Esophagus muscularis mucosa (tissue), 4 donors: ENCODE measurements at places on chromosomes 11 and 22. TPM values are rescaled to one million over a fixed set of nuclear protein-coding genes. Genes with fewer than 3 reads are reported as not detected.
A peak's percentile ranks its signal among the peaks of the same experiment; 100 is the strongest.

GRCh38 chr22:35587447-35587870 is 29.7 kb downstream of the MB start:
- no peaks in the 10 kb centered on the region for H3K27me3 ChIP-seq
- peaks cover 40% of the 10 kb centered on the region for H3K4me1 ChIP-seq
- no peak for DNase-seq
- H3K36me3 ChIP-seq: no peaks in the 10 kb centered on the region
- peak overlapping the region; percentile 59 for H3K27ac ChIP-seq

- no peak overlapping the region for H3K27ac ChIP-seq
- no peaks in the 10 kb centered on the region for H3K27me3 ChIP-seq
Measured at GRCh38 chr11:11338304-11338703, 14.7 kb downstream of the CSNK2A3 start.

DNA sequence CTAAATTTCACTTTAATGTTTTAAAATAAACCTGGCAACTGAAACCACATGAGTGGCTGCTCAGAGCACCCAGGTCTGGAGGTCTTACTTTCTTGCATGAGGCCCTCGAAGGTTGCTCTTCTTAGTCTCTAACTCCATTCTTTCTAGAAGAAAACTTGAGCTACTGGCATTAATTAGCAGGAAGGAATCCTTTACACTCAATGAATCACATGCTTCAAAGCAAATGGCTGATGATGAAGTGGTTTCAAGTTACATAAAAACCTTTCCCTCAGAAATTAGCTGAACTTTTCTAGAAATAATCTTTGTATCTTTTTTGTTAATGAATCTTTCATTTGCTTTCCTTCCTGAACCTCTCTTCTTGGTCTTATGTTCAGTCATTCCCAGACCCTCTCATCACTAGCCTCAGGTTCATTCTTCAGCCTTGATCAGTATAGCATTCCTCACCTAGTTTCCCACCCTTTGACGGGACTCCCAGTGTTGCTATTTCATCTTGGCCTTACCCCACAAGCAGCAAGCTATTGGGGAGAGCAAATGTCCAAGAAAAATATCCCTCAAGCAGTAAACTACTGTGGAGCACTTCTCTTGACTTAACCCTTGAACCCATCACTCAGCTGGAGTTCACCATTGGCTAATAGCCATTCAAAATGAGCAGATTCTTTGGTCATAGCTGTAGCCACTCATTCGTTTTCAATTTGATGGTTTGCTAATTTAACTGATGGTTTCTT is 75.1 kb downstream of the INSC start:
- H3K27ac ChIP-seq: no peak overlapping the region
- H3K4me1 ChIP-seq: peaks cover 1% of the 10 kb centered on the region
- peak; percentile 31 for DNase-seq
- H3K36me3 ChIP-seq: no peaks in the 10 kb centered on the region
- no peaks in the 10 kb centered on the region for H3K27me3 ChIP-seq

DNA sequence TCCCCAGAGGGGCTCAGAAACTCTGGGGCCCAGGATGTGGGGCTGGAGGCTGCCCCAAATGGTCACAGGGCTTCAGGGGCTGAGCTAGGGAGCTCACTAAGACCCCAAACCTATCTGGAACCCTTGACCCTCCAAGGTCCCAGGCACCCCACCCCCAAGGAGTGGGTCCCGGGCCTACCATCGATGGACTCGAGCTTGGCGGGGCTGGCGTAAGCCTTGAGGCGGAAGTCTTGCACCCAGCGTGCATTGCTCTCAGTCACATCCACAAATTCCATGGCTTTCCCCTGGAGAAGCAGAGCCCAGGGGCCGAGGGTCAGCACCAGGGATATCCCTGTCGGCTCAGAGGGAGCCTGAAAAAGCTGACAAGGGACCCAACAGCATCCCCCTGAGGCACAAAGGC is 3.5 kb downstream of the GATD1 start:
- DNase-seq: no peak
- H3K36me3 ChIP-seq: peaks cover 56% of the 10 kb centered on the region
- H3K4me3 ChIP-seq: no peak overlapping the region
- H3K27me3 ChIP-seq: no peaks in the 10 kb centered on the region

DNA sequence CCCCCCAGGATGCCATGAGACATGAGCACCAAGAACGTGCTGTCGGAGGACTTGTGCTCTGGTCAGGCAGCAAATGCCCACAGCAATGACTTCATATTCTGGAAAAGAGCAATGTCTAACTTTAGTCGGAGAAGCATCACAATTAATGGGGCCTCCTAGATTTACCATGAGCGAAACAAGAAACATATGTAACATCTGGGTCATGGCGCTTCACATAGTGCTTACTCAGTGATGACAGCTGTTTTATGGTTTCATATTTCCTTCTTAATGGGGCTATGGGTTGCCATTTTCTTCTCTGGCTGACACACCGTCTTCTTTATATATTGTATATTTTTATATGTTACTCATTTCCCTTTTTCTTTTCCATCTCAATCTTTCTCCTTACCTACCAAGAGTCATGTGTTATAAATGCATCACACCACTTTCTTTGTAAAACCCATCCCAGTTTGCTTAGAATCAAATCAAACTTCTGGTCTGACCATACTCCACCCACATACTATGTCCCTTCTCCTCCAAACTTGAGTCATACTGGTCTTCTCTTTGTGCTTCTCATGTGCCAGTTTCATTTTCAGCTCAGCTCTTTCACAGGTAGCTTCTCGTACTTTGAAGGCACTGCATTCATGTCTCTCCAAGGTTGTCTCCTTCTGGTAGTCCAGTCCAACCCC is 9.4 kb upstream of the CASP12 start:
- no peak for DNase-seq
- no peaks in the 10 kb centered on the region for H3K36me3 ChIP-seq
- no peaks in the 10 kb centered on the region for H3K4me1 ChIP-seq
- no peak overlapping the region for H3K4me3 ChIP-seq
- no peaks in the 10 kb centered on the region for H3K27me3 ChIP-seq

DNA sequence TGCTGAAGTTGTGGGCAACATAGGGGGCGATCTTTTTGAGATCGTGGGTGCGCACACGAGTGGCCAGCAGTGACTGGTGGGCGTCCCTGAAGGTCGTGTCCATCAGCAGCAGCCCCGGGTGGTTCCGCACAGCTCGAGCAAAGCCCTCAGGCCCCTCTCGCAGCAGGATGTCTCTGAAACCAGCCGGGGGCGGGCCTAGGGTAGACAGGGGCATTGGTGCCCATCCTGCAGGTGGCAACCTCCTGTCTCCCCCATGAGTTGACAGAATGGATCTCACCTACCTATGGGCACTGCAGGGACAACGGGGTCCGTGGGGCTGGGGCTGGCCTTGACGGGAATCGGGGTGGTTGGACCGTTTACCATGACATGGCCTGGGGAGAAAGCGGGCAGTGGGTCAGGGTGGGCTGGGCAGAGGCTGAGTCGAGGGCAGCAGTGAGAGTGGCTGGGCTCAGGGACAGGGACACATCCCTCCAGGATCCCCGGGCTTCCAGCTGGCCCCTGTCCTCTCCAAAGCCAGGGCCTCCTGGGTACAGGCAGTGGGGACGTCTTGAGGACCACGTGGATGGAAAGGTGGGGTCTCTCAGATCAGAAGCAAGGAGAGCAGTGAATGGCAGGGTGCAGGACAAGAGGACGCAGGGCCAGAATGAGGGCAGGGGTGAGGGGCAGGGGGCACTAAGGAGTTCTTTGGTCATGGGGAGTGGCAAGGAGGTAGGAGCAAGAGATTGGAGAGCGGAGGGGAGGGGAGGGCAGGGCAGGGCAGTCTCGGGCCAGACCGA is 4.2 kb upstream of the LRFN4 start:
- peaks cover 16% of the 10 kb centered on the region for H3K4me1 ChIP-seq
- no peak for DNase-seq
- H3K27me3 ChIP-seq: no peaks in the 10 kb centered on the region

DNA sequence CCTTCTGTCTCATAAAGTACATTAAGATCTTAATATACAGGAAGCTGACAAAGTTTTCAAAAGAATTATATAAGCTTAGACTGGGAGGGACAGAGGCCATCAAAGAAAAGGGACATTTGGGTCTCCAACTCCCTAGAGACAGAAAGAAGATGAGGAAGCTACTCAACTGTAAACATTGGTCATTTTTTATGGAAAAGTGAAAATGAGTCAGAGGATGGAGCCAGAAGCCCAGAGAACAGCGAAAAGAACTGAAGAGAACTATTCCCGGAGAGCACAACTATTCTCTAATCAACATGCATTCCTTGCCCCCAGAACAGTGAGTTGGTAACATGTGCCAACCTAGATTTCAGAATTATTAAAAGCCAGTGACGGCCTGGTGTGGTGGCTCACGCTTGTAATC is 779.3 kb downstream of the DLG2 start:
- H3K36me3 ChIP-seq: no peaks in the 10 kb centered on the region
- H3K27me3 ChIP-seq: no peaks in the 10 kb centered on the region
- DNase-seq: no peak
- H3K4me3 ChIP-seq: no peak overlapping the region
- H3K27ac ChIP-seq: no peak overlapping the region

DNA sequence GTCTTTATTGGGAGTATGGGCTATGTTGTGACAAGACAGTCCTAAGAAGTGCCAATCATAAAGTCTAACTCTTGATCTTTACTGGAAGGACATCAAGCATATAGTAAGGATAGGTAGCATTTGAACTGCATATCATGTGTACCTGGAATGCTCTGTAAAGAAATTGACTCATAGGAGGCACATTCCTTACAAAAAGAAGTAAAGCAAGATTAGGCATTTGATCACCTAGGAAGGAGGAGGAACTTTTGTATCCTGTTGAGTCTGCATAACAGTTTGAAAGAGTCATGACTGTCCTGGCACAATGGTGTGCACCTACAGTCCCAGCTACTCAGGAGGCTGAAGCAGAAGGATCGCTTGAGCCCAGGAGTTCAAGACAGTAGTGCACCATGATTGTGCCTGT is 42.2 kb upstream of the DNAJB7 start:
- peaks cover 6% of the 10 kb centered on the region for H3K4me1 ChIP-seq
- DNase-seq: no peak
- no peak overlapping the region for H3K27ac ChIP-seq
- no peak overlapping the region for H3K4me3 ChIP-seq

- no peaks in the 10 kb centered on the region for H3K36me3 ChIP-seq
- no peak overlapping the region for H3K4me3 ChIP-seq
- no peak overlapping the region for H3K27ac ChIP-seq
- no peaks in the 10 kb centered on the region for H3K27me3 ChIP-seq
Measured at GRCh38 chr11:20293531-20293930, 70.0 kb upstream of the HTATIP2 start.

DNA sequence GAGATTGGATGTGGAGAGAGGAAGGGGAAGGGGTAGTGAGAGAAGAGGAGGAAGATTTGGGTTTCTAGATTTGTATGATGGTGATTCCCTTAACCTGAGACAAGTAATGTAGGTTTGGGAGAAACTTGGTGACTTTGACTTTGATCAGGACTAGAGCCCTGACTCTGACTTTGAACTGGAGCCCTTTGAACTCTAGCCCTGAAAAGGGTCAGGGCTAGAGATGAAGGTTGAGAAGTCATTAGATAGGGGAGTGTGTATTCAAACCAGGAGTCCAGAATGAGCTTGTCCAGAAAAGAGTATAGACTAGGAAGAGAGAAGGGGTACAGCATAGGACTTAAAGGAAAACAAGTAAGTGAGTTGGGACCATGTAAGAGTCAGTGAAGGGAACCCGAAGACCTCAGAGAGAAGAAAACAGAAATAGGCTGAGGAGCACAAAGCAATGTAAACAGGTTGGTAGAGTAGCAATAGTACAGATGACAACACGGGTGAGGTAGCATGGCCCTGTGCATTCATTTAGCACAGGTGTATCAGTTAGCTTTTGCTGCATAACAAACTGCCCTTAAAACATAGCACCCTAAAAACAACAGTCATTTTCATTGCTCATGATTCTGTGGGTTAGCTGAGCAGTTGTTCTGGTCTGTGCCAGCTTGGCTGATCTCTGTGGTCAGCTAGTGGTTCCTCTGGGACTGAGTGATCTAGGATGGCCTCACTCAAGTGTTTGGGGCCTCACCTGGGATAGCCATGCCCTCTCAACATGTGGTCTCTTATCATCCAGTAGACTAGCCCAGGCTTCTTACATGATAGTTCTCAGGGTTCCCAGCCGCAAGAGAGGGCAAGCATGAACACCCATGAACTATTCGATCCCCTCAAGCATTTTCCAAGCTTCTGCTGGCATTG is 43.1 kb downstream of the C22orf31 start:
- H3K4me1 ChIP-seq: peaks cover 7% of the 10 kb centered on the region
- H3K27ac ChIP-seq: no peak overlapping the region
- no peak overlapping the region for H3K4me3 ChIP-seq
- no peaks in the 10 kb centered on the region for H3K36me3 ChIP-seq
- DNase-seq: no peak

- H3K27me3 ChIP-seq: no peaks in the 10 kb centered on the region
- no peaks in the 10 kb centered on the region for H3K36me3 ChIP-seq
- no peak for DNase-seq
- no peak overlapping the region for H3K27ac ChIP-seq
- no peak overlapping the region for H3K4me3 ChIP-seq
Measured at GRCh38 chr11:61056571-61056970, 45.7 kb upstream of the CD5 start.

DNA sequence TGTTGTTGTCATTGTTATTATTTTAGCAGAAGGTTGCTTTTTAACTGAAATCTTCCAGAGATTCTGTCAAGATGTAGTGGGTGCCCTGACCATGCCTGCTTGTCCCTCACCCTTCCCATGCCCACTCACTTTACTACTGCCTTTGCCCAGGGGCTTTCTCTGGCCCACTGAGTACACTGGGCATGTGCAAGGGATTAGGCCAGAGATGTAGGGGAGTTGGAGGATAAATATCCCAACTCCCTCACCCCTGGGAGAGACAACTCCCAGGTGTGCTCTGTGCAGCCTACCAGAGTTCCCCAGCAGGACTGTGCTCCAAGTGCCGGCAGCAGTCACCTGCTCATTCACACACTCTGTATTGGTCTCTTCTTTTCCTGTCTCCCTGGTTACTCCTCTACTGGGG is 559.1 kb downstream of the MIAT start:
- H3K36me3 ChIP-seq: no peaks in the 10 kb centered on the region
- peaks cover 7% of the 10 kb centered on the region for H3K4me1 ChIP-seq
- no peaks in the 10 kb centered on the region for H3K27me3 ChIP-seq

DNA sequence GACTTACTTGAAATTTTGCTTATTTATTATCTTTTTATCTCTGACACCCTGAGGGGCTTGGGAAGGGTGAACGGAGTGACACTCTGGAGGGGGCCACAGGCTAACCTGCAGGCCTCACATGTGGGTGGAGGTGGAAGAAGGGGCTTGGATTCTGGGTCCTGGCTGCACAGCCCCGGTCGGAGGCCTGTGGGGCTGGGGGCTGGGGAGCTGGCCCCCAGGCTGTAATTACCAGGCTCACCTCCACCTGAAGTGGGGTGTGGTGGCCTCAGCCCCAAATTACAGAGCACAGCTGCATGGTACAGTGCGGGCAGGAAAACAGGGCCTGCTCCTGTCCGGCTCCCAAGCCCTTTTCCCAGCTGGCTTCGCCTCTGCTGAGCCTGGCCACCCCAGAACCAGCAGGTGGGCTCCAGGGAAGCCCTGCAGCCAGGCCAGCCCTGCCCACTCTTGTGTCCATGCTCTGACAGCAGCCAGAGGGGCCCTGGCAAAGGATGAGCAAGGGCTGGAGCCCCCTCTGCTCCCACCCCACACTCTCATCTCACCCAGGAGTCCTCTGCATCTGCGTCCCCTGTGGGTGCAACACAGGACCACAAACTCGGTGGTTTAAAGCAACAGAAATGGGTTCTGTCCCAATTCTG is 48.0 kb downstream of the IGF2 start:
- no peaks in the 10 kb centered on the region for H3K36me3 ChIP-seq
- H3K4me3 ChIP-seq: no peak overlapping the region
- H3K4me1 ChIP-seq: peaks cover 10% of the 10 kb centered on the region
- no peak overlapping the region for H3K27ac ChIP-seq

FRMD8 gene
- 34.9 TPM for total RNA-seq

RFPL3 gene
- not detected for total RNA-seq

PGM2L1 gene
- 2.5 TPM for total RNA-seq

SIPA1 gene
- total RNA-seq: 40.7 TPM

NTM gene
- total RNA-seq: 6.3 TPM
